Activated T-cell treated with anti-CD3 and anti-CD28 coated beads, Interleukin-2, amount 50 U/mL, for 4 hours (primary cell): ENCODE measurements at places on chromosomes 4 and X.

DNA sequence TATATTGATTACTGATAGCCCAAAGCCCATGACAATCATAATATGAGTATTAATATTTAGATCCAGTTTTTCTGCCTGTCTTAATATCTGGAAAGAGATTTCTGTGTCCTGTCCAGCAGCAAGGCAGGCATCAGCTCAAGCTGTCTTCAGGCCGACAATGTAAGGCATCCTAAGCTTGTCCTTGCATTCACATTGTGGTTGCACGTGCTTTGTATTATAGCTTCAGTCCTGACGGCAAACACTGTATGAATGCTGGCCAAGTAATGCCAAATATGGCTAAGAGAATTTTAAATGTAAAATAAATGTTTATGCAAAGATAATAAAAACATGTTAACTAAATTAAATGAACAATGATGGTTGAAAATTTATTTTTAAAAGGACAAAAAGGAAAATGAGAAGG, 255.7 kb upstream of the RPS6KA3 start:
- no peak for DNase-seq

GRCh38 chr4:108382751-108383150, 214.0 kb upstream of the LEF1 start:
- DNase-seq = no peak

DNA sequence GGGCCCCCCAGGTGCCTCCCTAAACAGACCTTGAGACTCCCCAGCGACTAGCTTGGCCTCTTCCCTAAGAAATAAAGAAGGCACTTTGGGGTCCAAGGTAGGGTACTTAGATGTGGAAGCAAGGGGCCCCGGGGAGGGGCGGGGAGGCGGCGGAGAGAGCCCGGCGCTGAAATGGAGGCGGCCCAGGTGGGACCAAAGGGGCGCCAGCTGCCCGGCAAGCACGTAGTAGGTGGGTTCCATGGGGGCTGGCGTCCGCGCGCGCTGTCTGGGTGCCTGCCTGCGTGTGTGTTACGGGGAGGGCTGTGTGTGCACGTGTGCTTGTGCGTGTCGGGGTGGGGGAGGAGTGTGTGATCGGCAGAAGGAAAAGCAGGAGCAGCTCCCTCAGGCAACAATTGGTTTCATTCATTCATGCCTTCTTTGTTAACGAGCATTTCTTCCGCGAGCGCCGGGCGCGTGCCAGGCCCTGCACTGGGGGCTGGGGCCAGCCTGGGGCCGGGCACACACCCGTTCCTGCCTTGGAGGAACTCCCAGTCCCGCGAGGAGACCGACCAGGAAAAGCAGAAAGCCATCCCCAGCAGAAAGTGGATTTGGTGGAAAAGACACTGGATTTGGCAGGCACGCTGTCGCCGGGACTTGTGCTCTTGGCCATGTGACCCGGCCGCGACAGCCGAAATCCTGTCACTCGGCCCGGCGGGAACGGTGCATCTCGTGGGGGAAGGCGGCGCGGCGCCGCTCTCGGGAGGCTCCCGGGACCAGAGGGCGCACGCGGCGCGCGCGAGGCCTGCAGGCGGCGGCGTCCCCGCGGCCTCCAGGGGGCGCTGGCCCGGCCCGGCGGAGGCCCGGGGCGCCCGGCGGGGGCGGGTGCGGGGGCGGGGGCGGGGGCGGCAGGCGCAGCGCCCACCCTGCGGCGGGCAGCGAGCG, 3.3 kb upstream of the DUSP9 start:
- DNase-seq = no peak

GRCh38 chr4:175891851-175892250, 79.8 kb upstream of the GPM6A start:
- no peak for DNase-seq

- no peak for DNase-seq
Observed at GRCh38 chrX:117973110-117973807, 143.4 kb downstream of the KLHL13 start.

DNA sequence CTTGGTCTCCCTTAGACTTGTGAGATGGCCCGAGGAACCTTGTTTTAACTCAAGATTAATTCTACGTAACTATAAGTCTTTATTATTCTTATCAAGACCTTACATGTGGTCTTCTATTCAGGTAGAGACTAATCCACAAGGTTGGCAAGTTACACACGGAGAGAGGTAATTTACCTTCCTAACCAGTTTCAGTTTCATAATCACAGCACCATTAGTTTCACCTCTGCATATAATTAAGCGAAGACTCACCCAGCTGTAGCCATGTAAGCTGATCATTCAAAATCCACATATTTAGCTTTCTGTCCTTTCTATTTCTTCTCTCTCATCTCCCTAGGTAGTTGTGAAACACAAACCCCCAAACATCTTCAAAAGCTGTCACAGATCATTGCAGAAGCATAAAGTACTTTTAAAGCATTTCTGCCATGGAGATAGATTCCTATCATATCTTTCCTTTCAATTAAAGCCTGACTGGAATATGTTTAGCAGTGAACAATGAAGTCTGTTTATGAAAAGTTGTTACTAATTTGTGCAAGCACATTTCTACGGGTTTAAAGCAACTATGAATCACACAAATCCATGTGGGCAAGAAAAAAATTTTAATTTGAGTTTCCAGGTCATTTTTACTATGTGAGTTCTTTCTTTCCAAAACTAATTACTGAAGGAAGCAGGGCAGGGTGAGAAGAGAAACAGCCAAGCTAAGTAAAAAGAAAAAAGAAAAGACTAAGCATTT, 78.5 kb downstream of the BTC start:
- DNase-seq = no peak

DNA sequence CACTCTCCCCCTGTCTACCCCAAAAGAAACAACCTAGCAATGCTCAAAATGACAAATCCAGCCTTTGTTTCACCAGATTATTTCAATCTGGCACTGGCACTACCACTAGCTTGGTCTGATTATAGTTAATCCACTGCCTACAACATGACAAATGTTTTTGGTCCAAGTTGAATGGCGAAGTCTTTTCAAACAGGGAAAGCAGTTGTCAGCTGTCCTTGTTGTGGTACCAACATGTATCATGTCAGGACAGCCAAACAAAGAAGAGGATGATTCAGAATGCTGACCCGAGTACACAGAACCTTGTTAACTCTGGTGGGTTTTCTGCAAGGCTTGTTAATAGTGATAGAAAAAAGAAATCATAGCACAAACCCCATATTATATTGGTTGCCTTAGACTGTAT, 160.8 kb upstream of the ANK2 start:
- no peak for DNase-seq

- DNase-seq = no peak
Observed at GRCh38 chr4:152374153-152374552, 161.7 kb downstream of the FBXW7 start.

DNA sequence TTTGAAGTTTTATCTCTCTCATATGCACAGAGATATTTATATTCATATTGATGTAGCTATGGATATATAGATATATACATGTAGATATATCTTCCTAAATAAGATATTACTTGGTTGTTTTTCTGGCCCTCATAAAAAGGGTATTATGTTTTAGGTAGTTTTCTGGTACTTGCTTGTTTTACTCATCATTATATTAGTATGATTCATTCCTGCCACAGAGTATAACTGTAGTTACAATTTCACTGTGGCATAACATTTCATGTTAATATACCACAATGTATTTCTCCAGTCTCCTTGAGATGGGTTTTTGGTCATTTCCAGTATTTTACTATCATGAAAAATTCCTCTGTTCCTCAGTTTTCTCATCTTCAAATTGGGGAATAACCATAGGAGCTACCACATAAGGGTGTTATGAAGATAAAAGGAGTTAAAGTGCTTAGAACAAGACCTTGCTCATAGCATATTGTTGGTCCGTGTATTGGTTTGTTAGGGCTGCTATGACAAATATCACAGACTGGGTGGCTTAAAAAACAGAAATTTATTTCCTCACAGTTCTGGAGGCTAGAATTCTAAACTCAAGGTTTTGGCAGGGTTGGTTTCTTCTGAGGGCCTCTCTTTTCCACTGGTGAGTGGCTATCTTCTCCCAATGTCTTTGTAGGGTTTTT, 129.7 kb downstream of the TMEM164 start:
- no peak for DNase-seq

- DNase-seq = no peak
Observed at GRCh38 chrX:49995107-49995731, 72.8 kb downstream of the CLCN5 start.

DNA sequence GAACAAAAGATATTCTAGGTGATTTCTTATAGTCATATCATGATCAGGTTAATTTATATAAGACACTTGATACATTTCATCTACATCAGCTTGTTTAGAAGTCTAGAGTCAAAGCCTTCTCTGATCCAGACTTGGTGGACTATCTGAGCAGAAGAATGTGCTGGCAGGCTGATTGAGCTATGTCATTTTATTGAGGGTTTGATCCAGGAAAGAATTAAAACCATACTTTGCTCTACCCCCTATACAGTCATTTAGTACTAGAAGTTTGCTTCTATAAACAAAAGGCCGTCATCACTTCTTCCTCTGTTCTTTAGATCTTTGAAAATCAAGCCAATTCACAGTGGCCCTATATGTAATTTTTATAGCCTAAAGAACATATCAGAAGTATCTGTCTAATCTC, 173.1 kb upstream of the PITX2 start:
- no peak for DNase-seq

GRCh38 chr4:7894677-7895181, 44.9 kb downstream of the AFAP1 start:
- no peak for DNase-seq

GRCh38 chr4:25065431-25065858, 34.7 kb upstream of the LGI2 start:
- DNase-seq = no peak

DNA sequence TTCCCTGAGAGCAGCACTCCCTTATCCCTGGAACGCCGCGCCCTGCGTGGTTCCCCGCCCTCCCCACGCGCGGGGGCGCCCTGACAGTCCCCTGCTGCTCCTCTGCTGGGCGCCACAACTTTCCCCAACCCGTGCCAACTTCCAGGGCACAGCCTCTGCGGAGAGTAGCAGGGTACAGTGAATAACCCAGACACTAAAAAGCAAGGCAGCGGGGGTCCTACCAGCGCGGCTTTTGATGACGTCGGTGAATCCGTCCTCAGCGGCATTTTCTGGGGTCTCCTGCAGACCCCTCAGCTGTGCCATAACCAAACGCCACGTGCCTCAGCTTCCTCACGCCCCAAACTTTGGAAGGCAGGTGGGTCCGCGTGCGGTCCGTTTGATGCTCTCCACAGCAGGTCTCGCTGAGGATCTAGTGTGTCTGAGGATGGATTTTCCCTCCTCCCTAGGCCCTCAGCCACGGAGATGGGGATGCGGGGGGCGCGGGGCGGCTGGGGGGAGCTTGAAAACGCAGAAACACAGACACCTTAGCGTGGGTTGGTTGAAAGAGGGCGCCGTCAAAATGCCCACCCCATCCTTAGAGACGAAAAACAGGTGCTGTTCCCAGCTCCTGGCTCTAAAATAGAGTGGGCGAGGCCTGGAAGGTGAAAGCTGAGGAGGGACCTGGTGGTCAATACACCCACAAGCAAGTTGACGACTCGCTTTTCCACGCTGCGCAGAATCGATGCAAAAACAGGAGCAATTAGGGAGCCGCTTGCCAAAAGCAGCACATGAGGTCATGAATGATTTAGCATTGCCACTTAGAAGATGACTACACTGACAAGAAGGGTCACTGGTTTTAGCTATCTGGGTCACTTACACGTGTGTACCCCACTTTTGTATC, 405.6 kb downstream of the FAM47A start:
- no peak for DNase-seq

GRCh38 chrX:72368796-72369195, 63.1 kb upstream of the CITED1 start:
- DNase-seq = no peak

- no peak for DNase-seq
Observed at GRCh38 chr4:100166297-100167039, 23.8 kb downstream of the DDIT4L start.

DNA sequence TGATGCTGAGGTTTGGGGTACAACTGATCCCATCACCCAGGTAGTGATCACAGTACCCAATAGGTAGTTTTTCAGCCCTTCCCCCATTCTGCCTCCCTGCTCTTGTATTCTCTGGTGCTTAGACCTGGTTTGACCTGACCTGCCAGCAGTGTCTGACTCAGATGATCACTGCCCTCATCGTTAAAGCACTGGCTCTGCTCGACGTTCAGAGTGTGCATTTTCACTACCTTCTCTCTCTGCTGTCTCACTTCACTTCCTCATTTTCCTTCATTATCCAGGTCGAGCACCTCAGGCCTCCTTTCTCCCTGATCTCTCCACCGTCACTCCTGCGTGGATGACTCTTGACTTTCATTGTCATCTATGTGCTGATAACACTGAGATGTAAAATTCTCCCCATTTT, 83.6 kb downstream of the PARM1 start:
- no peak for DNase-seq
